ENCODE measurements at places on chromosomes 5 and 9. TPM values are rescaled to one million over a fixed set of nuclear protein-coding genes. Genes with fewer than 3 reads are reported as not detected.

MARCHF3 gene
- total RNA-seq: 99.6 TPM

PHYHD1 gene
- total RNA-seq: 0.26 TPM

ADAMTS2 gene
- 0.38 TPM for total RNA-seq

AIF1L gene
- 2.4 TPM for total RNA-seq

FOXB2 gene
- total RNA-seq: not detected

MSX2 gene
- total RNA-seq: 0.13 TPM

CDC20B gene
- not detected for total RNA-seq

GARIN3 gene
- total RNA-seq: not detected

SLC34A1 gene
- total RNA-seq: not detected

PCDH1 gene
- total RNA-seq: 37.4 TPM

SEMA6A gene
- 51.1 TPM for total RNA-seq

DMRT3 gene
- not detected for total RNA-seq

C9orf78 gene
- total RNA-seq: 22.1 TPM

TMEM141 gene
- total RNA-seq: 58.8 TPM

DUSP1 gene
- total RNA-seq: 84.5 TPM

SV2C gene
- under 0.01 TPM for total RNA-seq

Measured in dermis microvascular lymphatic vessel endothelial cell (primary cell).